ENCODE measurements at places on chromosomes 2 and 18.
A peak's percentile ranks its signal among the peaks of the same experiment; 100 is the strongest.

DNA sequence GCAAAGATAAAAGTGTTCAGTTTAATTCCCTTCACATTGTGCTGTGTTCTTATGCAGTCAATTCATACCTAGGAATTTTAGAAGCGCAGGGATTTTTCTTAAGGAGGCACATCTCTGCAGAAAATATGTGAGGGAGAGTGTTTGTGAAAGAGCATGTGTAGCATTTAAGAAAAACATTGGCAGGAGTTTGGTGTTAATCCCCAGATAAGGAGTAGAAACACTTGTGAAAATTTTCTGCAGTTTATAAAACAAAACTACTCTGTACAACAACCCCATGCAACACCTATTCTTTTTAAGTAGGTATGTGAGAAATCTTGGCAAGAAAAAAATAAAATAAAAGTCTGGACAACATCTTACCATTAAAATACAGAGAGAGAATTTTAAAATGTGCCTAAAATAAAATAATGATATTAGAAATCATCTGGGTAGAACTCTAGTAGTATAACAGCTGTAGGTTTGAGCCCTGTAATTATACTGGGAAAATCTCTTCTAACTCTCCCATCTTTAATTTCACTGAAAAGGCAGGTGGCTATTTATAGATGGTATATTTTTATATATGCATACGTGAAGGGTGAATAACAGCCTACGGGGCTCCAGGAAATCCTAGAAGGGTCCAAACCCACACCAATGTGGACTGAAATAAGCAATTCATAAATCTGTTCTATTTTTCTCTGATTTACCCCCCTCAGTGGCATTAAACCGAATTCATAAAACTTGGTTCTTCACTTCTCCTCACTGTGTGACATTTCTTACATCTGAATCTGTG is 6.6 kb downstream of the FZD7 start:
- DNase-seq: no peak

DNA sequence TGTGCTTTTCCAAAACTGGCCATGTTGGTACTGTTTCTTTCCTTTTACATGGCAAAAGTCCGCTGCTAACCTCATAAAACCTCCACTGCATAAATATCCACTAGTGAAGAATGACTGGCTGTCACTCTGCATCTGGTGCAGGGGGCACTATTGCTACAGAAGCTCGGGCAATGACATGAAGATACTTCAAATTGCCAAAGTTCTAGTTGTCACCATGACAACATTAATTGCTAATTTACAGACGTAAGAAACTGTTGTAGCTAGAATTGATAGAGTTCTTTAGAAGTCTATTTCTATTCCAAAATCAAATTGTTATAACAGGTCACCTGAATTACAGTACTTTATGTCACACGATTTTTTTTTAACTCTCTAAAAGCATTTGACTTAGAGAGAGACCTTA is 845 bp downstream of the CFAP210 start:
- no peak for DNase-seq

DNA sequence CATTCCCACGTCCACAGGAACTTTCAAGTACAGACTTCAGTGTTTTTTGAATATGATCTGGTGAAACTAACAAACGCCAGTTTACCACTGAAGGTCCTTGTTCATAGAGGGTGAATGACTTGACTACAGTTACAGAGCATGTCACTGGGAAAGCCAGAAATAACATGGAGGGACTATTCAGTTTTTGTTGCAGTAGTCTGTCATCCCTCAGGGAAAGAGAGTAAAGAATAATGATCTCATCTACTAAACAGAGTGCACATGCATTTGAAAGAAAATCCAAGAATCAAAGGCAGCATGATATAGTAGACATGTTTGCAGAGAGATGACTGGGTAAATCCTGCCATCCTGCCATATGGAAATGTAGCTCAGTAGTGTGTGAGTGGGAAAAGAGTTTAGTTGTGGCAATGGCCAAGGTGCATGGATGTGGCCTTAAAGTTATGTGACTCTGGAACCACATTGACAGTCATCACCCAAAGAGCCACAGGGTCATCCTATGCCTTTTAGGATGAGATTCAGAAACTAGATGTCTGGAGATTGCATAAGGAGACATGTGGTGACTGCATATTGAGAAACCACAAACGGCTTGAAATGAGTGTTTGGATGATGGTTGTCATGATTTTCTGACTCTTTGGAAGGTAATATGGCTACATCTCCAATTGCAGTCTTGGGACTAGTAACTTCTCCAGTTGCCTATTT is 125.3 kb upstream of the ZEB2 start:
- no peak for DNase-seq

- no peak for DNase-seq
These were observed 76.3 kb downstream of the ACTR3 start for GRCh38 chr2:113966171-113966570.

GRCh38 chr2:106851881-106852501 is 34.0 kb downstream of the ST6GAL2 start:
- DNase-seq: no peak

- no peak for DNase-seq
These were observed 311.3 kb downstream of the MYCN start for GRCh38 chr2:16251511-16252225.

DNA sequence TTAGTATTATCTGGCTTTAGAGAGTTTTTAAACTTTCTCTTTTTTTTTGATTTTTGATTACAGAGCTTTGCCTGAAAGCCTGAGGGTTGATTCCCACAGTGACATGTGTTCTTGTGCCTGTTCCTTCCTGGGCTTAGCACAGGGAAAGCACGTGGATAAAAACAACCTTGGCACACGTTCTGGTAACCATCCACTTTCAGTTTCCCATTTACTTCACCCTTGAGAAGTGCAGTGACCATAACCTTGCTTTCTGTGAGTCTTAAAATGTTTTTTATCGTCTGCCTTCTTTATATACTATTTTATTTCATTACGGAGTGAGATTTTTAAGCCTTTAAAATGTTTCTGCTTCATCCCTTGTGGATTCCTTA is 11.5 kb downstream of the CD226 start:
- no peak for DNase-seq

GRCh38 chr2:12501469-12502158 is 215.1 kb upstream of the TRIB2 start:
- no peak for DNase-seq

DNA sequence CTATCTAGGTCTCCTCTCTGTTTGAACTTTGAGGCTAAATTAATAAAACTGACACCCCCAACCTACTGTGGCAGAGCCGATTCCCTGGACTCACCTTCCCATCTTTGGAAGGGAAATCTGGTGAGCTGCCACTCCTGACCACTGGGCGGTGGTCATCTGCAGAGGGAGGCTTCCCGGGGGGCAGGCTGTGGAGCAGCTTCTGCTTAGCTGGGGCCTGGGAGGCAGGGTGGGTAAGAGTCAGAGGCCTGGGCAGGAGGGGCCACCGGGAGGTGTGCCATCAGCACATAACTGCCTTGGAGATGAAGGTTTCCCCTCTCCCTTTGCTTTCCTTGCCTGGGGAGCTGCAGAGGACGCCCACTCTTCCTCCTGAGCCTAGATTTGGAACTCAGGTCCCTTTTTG is 2.3 kb upstream of the NPPC start:
- no peak for DNase-seq

DNA sequence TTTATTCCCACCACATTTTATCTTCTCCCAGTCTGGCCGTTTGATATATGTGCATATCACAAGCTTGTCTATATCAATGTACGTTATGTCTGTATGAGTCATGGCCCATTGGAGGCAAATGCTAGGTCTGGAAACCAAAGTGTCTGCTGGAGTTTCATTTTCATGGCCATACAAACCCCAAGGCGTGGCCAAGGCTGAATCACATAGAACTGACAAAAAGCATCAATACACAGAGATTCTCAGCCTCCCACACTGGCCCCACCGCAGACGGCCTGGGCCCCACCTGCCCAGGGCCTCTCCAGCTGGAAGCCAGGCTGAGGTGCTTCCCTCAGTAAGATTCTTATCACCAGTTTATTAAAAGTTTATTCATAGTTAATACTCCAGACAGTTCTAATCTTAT is 40.5 kb upstream of the SALL3 start:
- DNase-seq: no peak

- DNase-seq: no peak
These were observed 51.9 kb downstream of the SLC4A1AP start for GRCh38 chr2:27715318-27716210.

GRCh38 chr2:25228848-25229278 is 60.5 kb upstream of the POMC start:
- no peak for DNase-seq

DNA sequence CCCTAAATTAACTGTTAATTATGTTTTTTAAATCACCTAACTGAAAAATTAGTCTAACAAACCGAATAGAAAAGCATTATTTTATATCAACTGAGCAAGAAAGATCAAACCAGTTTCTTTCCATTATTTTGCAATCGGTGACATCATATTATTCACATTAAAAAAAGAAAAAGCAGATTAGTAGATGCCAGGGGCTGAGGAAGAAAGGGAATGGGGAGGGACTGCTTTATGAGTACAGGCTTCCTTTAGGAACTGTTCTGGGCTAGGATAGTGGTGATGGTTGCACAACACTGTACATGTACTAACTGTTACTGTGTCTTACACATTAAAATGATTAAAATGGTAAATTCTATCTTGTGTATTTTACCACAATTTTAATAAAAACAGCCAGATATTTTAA is 59.3 kb downstream of the COBLL1 start:
- no peak for DNase-seq

GRCh38 chr2:56729212-56729611 is 545.4 kb downstream of the CCDC85A start:
- no peak for DNase-seq

DNA sequence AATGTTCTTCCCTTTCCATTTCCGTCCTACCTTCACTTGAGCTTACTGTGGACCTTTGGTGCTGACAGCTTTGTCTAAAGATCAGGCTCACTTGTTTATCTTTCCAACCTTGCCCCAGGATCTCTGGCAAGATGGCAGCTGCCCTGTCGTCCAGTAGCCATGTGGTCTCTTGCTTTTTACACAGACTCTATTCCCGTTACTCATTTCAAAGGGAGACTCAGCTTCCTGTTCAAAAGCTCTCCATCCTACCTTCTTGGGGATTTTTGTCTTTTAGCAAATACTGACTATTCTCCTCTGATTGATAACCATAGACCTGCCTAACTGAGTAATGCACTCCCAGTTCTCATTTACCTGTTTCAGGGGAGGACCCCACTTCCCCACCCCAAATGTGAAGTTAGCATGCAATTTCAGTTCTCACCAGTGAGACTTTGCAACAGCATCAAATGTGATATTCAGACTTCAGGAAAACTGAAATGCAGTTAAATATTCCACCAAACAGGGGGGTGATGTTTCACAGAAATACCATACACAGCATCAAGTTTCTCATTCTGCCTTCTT is 184.4 kb downstream of the MYO3B start:
- DNase-seq: no peak

DNA sequence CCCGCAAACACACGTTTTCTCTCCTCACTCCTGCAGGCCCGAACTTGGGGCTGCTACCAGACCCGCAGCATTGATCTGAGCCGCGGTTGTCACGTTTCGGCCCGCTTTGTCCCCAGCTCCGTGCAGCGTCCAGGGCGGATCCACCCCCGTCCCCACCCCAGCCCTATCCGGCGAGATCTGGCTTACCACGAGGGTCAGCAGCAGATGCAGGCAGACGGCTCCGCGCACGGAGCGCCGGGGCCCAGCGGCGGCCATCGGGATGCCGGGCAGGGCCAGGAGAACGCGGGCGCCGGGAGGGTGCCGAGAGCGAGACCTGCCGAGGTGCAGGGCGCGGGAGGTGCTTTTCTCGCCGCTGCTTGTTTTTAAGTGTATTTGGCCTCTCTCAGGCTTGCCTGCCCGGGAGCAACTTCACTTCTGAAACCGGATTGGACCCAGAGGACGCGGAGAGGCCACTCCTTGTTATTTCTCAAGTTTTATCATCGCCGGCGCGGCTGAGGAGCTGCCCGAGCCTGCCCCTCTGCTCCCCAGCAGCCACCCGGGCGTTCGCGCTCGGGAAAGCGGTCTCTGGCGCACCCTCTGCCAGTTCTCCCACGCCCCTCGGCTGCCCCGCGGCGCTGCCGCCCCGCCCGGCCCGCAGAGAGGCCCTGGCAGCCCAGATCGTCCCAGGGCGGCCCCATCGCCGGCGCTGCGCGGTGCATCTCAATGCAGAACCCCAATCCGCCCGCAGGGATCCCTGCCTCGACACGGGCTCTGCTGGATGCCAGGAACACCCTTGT is at the start of gene DSC3:
Gene DSC3, minus strand, starts transcription at position 337 of the 776 bp plus-strand sequence. Its CDS starts 82 bp downstream, at position 255.
- DNase-seq: no peak

- DNase-seq: no peak
These were observed 109.6 kb downstream of the MEP1B start for GRCh38 chr18:32299484-32299883.

GRCh38 chr2:88854528-88854927 is 163.1 kb downstream of the RPIA start:
- DNase-seq: no peak

DNA sequence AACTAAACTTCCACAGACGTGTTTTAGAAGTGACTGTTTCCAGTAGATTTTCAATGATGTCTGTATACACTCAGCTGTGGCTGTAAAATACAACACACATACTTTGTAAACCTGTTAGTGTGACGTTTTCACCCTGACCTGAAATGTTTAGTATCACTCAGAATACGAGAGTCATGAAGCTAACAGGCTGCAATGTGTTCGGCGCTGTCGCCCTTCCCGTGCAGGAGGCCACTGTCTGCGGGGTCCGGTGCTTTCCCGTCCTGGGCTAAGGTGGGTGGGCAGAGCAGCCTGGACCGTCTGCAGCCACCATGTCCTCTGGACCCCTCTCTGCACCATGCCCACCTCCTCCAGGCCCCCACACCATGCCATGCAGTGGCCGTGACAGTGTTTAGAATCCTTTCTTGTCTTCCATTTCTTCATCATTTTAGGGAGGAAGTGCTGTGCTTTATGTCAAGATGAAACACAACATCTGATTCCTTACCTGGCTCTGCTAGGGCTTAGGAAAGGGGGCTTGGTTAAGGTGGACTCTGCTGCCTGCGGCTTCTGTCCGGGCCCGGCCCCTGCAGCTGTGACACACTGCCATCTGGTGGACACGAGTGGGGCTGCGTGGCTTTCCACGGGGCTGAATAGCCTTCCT is 53.8 kb upstream of the RBM44 start:
- peak; percentile 67 for DNase-seq

- no peak for DNase-seq
These were observed 53.0 kb downstream of the CYP26B1 start for GRCh38 chr2:72094701-72095100.

- DNase-seq: no peak
These were observed 346.9 kb downstream of the MEIS1 start for GRCh38 chr2:66781804-66782203.

DNA sequence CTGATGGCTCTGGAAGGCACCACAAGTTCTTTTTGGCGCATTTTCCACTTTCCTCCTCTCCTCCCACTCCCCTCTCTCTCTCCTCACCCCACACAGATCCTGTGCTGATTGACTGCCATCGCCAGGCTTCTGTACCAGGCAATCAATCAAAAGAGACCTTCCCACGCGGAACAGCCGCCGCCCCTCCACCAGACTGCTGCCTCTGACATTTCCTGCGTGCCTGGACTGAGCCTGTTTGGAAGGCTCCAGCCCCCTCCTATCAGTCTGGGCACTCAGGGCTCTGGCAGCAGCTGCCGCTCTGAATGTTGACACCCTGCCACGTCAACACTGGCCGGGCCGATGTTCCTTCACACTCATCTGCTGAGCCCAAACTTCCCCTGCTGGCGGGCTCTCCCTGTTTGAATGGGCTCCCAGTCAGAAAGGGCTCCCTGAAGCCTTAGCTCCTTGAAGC is 467.7 kb downstream of the EPHA4 start:
- no peak for DNase-seq

- DNase-seq: no peak
These were observed 180.0 kb upstream of the ARL4C start for GRCh38 chr2:234676783-234677450.

GRCh38 chr18:59911600-59911999 is 11.8 kb downstream of the PMAIP1 start:
- DNase-seq: no peak

Data from stimulated activated CD8-positive, alpha-beta memory T cell treated with anti-CD3 and anti-CD28 coated beads, Interleukin-4, amount 100 ng/mL, for 1 hour (primary cell).